ENCODE measurements at places on chromosomes 1 and 21.

DNA sequence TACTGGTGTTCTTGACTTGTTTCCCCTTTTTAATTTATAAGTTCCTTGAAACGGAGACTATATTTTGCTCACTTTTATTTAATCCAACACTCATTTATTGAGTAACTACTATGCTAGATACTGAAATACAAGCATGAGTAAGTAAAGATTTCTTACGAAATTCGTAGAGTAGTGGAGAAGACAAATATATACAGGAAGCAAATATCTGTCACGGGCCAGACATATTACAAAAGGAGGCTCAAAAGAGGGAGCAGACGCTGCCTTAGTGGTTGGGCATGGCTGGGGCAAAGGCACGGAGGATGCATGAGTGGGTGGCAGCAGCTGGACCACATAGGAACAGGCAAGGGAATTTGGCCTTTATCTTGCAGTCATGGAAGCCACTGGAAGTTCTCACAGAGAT is 6.8 kb downstream of the NCF2 start:
- DNase-seq: no peak

GRCh38 chr1:1573843-1574720 is 581 bp downstream of the SSU72 start:
- peak; percentile 75 for DNase-seq

GRCh38 chr1:21262293-21263051 is 27.8 kb downstream of the ECE1 start:
- no peak for DNase-seq

DNA sequence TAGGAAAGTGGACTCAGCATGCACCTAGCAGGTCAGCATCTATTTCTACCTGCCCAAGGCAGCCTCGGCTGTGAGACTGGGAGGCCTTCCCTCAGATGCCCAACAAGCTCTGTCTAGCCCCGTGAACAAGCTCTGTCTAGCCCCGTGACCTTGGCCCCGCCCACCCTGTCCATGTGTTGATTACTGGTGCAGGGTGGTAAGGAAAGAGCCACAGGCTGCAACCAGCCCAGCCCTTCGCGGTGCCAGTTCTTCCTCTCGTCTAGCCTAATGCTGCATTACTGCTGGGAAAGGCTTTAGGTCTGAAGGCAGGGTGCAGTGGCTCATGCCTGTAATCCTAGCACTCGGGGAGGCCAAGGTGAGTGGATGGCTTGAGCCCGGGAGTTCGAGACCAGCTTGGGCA is 2.2 kb downstream of the GPR153 start:
- no peak for DNase-seq

GRCh38 chr1:155120253-155120652 is 7.4 kb upstream of the EFNA1 start:
- no peak for DNase-seq

DNA sequence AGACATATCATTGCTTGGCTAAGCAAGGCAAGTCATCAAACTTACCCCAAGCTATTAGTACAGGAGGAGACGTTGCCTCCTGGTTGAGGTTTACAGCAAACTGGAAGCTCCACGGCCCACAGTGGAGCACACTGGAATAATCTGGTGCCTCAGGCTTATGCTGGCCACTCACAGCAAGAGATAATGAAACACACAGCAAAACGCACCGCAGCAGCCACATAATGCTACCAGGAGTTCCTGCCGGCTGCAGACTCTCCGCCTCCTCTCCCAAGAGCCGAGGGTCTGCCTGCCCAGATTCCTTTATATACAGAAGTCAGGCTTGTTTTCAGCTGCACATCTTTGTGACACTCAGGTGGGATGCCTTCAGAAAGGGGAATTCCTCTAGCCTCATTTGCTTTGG is 306 bp downstream of the ZP4 start:
- DNase-seq: no peak

DNA sequence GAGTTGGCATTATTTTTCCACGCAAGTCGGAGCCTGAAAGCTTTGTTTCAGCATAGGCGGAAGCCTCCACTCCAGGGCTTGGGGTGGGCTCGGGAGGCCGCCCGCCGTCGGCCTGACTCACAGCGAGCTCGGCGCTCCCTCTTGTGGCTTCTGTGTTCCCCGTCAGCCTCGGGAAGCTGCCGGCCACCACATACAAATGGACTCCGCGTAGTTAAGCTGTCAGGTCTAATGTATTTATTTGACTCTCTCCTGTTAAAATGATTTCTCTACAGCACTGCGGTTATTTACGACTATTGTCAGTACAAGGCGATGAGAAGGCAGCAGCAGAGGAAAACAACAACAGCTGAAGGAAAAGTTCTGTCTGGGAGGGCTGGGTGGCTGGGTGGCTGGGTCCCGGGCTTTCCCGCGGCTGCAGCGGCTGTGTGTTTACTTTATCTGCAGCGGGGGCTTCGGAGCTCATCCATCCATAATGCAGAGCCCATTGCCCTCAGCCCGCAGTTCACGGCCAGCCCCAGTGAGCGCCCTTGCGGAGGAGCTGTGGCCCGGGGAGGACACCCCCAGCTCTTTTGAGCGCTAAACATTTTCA is 375.7 kb upstream of the CAMK1G start:
- DNase-seq: peak; percentile 23

DNA sequence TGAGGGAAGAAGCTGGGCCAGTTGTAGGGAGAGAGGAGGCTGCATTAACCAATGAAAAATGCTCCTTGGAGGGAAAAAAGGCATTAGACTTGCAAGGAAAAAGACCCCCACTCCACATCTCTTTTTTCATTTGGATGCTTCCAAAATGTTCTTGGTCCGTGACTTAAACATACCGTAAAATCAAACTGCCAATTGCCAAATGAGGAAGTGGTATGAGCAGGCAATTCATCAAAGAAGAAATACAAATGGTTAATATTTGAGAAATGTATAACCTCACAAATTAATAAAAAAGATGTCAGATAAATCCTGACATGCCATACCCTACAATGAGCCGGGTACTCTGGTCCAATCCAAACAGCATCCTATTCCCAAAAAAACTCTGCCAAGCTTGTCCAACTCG is 30.6 kb downstream of the KANK4 start:
- no peak for DNase-seq

DNA sequence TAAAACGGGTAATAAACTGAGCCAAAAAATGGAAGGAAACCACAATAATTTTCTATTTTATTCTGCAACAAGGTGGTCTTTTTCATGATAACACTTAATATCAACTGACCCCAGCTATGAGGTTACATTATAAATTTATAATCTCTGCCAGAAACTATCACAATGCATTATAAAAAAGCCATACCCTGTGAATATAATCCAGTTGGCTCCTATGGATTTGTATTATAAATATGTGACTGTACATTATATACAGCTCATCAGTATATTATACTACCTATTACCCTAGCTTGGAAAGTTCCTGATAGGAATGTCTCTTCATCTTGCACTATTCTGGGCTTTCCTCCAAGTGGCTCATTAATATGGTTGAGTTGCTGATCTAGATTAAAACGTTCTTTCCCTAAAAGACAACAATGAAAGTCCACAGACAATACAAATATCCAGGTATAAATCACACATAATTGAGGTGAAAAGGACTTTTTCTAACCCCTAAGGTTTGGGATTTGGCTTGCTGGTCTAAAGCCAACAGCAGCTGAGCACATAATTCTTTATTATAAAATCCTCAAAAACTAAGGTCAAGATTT is 487.7 kb downstream of the TTLL7 start:
- no peak for DNase-seq

GRCh38 chr1:58405660-58406059 is 140.9 kb downstream of the OMA1 start:
- DNase-seq: no peak

- no peak for DNase-seq
Measured at GRCh38 chr1:233386336-233386735, 58.8 kb downstream of the MAP3K21 start.

DNA sequence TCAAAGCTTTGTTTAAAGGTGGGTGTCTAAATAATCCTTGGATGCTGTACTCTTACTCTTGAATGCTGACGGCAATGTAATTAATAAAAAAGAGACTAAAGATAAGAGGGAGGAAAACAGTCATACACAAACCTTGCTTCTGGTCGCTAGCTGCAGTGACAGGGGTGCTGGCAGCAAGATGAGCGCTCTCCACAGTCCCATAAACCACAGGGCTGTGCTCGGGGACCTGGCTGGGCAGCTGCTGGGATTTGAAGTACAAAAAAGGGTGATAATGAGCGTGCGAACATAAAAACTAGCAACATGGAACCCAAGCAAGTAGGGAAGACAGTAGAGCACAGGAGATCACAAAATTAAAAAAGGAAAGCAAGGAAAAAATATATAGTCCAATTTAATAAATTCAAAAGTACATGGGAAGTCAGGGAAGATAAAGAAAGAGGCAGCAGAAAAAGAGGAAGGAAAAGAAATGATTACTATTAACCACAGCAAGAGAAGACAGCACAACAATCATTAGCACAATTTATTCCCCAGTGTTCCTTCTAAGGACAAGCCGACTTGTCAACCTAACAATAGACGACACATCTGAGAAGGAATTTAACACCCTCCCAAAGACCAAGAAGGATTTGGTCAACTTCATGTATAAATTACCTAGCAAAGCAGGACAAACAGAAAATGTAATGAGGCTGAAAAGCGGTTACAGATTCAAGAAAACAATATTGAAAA is 162.9 kb upstream of the HP1BP3 start:
- no peak for DNase-seq

GRCh38 chr1:206430031-206430983 is 40.0 kb upstream of the IKBKE start:
- peak; percentile 64 for DNase-seq

- peak; percentile 39 for DNase-seq
Measured at GRCh38 chr21:42373196-42373907, 7.0 kb upstream of the TFF1 start.

DNA sequence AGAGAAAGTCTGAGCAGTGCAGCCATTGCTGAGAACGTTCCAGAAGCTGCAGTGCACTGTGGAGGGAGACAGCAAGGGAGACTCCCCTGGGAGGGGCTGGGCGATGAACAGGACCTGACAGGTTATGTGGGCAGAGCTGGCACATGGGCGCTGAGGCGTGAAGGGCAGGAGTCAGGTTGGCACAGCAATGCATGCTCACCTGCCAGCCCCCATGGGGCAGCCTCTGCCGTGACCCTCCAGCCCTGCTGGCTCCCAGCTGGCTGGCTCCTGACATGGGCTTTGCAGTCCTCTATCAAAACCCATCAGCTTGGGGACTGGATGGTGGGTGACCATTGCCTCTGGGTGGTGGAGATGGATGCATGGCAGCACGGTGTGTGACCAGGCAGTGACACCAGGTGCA is 300.3 kb downstream of the CAMTA1 start:
- no peak for DNase-seq

- peak; percentile 41 for DNase-seq
Measured at GRCh38 chr21:32921632-32922230, 104.0 kb upstream of the OLIG2 start.

DNA sequence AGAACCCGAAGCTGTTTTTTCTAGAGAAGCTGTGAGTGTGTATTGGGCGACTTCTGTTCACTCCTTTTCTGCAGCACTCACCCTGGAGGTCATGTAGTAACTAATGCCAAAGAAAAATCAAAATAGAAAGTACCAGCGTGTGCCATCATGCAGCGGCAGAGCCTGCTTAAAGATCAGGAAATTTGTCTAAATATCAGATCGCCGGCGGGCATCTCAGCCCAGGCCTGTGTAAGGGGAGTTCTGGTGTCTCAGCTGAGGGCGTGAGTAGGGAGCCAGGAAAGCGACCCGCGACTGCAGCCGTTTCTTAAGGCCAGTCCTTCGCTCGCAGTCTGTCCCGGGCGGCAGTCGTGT is 768 bp downstream of the EDARADD start:
- no peak for DNase-seq

GRCh38 chr1:149936992-149937705 is 470 bp upstream of the MTMR11 start:
- DNase-seq: peak; percentile 11

- DNase-seq: no peak
Measured at GRCh38 chr1:100073531-100073930, 59.2 kb downstream of the SASS6 start.

DNA sequence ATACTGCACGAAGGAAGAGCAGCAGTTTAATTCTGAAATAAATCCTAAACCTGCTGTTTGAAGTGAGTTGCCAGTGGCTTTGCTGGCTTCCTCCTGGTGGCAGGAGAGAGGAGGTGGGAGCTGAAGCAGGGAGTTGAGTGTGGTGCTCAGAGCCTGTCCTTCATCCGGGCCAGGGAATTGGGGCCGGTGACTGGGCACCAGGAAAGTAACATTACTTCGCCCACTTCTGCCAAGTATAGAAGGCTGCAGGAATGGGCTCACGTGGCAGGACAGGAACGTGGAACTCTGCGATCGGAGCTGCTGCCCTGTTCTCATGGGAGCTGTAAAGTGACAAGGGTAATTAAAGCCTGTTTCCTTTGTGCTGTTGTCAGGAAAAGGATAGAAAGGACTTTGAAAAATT is 8.7 kb downstream of the TOR3A start:
- DNase-seq: no peak

GRCh38 chr1:58818976-58819375 is 35.1 kb upstream of the JUN start:
- DNase-seq: no peak
